CD4-positive, alpha-beta T cell treated with Interleukin-15 for 4 hours (primary cell): ENCODE measurements at places on chromosomes 5 and 9.

GRCh38 chr5:145189746-145190145, 645.4 kb downstream of the PRELID2 start:
- no peak for DNase-seq

- DNase-seq: no peak
Measured at GRCh38 chr9:110072597-110073355, 135.2 kb downstream of the C9orf152 start.

- DNase-seq: no peak
Measured at GRCh38 chr5:135105105-135105484, 71.1 kb upstream of the PITX1 start.

DNA sequence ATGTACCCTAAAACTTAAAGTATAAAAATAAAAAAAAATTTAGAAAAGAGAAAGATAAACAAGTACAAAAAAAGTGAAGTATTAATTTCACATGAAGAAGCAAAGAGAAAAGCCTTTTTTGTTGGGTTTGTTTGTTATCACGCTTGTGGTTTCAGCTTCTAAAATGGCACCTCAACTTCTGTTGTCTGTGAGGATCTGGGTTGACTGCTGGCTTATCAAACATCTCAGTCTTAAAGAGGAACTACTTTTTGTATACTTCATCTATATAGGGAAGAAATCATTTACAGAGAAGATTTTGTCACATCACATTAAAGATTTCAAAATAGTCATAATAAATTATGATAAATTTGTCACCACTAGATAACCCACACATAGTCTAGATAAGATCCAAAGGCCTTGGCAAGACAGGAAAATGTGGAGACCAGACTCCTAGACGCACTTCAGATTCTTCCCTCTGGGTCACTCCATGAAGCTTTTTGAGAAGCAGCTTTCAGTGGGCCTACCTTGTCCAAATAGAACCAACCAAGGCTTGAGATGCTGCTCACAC, 8.8 kb upstream of the ADGRV1 start:
- no peak for DNase-seq

DNA sequence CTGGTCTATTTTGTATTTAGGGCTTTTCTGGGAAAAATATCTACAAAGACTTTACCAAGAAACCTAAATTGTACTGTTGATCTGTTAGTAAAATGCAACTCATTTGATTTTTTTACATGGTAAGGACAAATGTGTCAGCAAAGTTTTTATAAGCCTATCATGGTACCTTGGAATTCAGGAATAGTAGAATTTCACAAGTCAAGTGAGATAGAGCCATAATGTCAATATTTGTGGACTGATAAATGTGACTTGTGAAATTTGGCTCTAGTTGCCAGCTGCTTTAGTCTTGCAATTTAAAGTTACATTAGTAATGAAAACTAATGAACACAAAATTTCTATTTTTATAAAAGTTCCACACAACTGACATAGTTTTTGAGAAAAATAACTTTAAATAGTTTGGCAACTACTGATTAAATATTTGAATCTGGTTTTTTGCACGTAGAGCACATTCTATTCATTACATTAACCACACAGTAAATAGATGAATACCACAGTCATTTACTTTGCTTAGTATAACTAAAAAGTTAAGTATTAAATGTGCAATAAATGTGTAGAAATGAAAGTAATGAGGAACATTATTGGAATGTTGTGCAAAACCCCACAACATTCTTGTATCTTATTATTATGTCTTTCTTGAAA, 41.2 kb upstream of the RIOK2 start:
- no peak for DNase-seq

DNA sequence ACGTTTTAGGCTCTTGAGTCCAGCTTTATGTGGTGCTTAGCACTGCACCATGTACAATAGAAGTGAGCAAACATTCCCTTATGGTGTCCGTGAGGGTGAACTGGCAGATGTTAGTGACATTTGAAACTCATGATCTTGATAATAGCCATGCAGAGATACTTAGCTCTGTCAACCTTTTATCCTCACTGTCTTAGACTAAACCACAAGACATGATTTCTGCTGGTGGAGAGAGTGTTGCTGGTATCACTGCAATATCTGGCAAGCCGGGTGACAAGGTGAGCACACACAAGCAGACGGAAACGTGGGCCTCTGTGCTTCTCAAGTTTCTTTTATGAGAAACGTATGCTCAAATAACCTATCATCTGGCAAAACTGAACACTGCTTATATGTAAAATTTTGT, 68.4 kb downstream of the CAST start:
- DNase-seq: no peak

GRCh38 chr5:160363211-160363610, 7.2 kb downstream of the C1QTNF2 start:
- DNase-seq: no peak

DNA sequence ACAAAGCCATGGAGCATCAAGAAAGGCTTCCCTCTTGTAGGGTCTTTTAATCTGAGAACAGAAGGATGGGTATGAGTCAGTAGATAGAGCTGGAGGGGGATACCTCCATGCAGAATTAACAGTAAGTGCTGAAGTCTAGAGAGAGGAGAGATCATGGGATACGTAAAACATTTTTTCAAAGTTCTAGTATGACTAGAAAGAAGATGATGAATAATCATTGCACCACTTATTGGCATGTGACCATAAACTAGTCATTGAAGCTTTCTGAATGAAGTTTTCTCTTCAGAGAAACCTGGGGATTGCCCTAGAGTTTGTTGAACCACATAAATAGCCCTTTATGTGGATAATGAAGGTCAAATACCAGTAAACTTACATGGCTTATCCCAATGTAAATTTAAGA, 48.6 kb upstream of the PTPRD start:
- no peak for DNase-seq
